Central memory CD4-positive, alpha-beta T cell (primary cell): ENCODE measurements at places on chromosomes 11 and 22.

- no peak for DNase-seq
Observed at GRCh38 chr11:31863170-31863832, 52.2 kb upstream of the PAX6 start.

DNA sequence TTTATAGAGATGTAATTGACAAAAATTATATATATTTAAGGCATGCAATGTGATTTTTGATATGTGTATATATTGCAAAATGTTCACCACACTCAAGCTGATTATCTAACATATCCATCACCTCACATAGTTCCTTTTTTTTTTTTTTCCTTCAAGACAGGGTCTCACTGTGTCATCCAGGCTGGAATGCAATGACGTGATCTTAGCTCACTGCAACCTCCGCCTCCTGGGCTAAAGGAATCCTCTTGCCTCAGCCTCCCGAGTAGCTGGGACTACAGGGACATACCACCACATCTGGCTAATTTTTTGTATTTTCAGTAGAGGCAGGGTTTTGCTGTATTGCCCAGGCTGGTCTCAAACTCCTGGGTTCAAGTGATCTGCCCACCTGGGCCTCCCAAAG lies 65.1 kb upstream of the SLC35C1 start:
- DNase-seq, result no peak

GRCh38 chr11:28697920-28698827 lies 590.0 kb downstream of the METTL15 start:
- DNase-seq, result no peak

GRCh38 chr11:68206211-68206610 lies 6.9 kb downstream of the KMT5B start:
- DNase-seq, result peak; percentile 45

GRCh38 chr22:28795932-28796856 lies 4.2 kb downstream of the XBP1 start:
- no peak for DNase-seq
